ENCODE measurements at places on chromosomes 7 and 10.

DNA sequence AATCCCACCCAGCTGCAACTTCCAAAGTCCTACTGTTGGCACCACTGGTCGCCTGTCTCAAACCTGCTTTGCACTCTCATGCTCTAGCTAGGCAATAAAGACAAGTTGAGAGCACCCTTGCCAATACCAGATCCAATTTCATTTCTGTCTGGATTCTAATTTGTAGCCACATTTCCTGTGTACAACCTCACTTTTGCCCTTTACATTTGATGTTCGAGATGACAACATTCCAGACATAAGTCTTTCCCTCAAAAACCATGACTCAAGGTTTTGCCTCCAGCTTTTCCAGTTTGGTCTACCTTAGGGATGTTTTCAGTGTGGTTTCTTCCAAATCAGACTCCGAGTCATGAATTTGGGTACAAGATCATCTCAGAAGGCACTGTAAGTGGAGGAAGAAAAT, 309.0 kb downstream of the GPAM start:
- DNase-seq = no peak

DNA sequence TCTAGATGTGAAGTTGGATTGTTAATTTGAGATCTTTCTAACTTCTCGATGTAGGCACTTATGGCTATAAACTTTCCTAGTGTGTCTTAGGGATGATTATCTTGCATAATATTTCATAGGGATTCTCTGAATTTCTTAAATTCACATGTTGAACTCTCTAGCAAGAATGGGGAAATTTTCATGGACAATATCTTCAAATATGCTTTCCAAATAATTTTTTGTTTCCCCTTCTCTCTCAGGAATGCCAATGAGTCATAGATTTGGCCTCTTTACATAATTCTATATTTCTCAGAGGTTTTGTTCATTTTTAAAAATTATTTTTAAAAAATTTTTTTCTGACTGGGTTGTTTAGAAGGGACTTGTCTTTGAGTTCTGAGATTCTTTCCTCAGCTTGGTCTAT, 68.9 kb downstream of the MGAM2 start:
- no peak for DNase-seq

DNA sequence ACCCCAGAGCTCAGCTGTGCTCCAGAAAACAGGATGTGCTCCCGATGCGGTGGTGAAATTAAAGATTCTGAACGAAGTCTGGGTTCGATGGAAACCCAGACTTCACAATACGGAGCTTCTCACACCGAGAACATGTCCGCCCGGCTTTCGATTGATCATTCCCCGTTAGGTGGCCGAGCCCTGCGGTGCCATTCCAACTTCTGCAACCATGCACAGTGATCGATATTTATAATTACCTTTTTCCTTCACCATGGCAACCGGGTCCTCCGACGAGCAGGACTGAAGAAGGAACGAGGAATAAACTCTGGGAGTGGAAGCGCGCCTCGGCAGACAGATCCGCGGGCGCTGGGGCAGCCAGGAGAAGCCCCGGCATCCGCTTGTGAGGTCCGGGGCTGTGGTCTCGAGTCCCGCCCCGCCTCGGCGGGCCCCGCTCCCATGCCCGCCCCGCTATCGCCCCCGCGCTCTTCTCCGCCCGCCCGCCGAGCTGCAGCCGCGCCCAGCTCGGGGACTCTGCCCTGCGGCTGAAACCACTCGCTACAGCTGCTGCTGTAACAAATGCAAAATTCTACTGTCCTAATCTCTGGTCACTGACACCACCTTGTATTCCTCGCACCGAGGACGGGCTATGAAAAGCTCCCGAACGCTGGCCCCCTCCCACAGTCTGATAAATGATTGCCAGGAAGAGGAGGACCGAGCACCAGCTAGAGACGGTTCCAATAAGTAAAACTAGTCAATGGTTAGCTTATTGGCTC, 26.2 kb downstream of the ABLIM1 start:
- DNase-seq = no peak

DNA sequence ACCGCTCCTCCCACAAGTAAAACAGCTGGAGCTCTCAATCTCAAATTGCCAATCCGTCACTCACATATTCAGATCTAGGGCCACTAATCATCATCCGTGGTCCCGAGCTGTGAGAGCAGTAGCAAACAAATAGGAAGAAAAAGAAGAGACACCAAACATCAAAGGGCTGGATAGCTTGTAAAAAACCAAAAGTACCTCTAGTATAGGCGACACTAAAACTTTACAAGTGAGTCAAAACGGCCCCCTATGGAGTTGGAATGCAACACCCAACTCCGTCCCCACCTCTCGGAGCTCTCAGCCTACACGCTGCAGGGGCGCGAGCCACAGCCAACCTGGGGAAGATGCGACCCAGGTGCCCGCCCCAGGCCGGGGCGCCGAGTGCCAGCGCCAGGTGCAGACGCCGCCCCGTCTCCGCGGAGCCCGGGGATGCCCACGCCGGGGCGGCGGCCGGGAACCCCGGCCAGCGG, 581 bp downstream of the FAM3C start:
- no peak for DNase-seq

GRCh38 chr10:108861181-108861754, 1062.0 kb downstream of the XPNPEP1 start:
- DNase-seq = no peak

GRCh38 chr10:16867556-16867955, 50.3 kb upstream of the RSU1 start:
- no peak for DNase-seq
